GM23338 (cell line): ENCODE measurements at places on chromosomes 11 and 22.

- H3K4me1 ChIP-seq: no peaks in the 10 kb centered on the region
- H3K27ac ChIP-seq: no peak overlapping the region
- no peaks in the 10 kb centered on the region for H3K36me3 ChIP-seq
- H3K27me3 ChIP-seq: no peaks in the 10 kb centered on the region
- H3K4me3 ChIP-seq: no peak overlapping the region
Measured at GRCh38 chr11:58301576-58301975, 33.5 kb upstream of the OR10W1 start.

DNA sequence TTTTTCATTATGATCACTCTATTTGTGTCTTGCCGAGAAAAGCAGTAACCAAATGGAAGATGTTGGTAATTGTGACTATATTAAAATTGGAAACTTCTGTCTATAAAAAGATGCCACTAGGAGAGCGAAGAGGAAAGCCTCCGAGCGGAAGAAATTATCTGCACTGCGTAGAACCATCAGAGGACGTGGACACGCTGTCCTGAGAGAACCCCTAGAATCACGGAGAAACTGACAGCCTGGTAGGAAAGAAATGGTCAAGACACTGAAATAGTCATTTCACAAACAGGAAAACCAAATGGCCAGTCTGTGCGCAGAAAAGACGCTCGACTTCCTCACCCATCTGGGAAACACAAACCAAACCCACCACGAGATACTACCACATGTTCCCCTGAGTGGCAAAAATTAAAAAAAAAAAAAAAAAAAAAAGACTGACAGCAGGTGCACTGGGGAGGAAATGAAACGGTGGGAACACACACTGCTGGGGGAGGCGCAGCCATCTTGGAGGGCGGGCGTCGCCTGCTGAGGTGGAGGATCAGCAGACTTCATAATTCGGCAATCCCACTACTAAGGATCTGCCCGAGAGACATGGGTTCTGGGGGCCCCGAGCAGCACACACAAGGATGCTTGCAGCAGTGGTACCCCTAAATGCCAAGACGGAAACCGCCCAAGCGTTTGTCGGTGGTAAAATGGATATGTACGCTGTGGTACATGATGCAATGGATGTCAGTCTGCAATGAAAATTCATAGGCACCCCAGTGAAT, 21.3 kb downstream of the IFITM10 start:
- no peak for DNase-seq
- no peaks in the 10 kb centered on the region for H3K36me3 ChIP-seq
- H3K27me3 ChIP-seq: no peaks in the 10 kb centered on the region
- no peak overlapping the region for H3K27ac ChIP-seq
- H3K4me1 ChIP-seq: no peaks in the 10 kb centered on the region

GRCh38 chr11:105740164-105740903, 130.5 kb downstream of the GRIA4 start:
- no peaks in the 10 kb centered on the region for H3K27me3 ChIP-seq
- no peak for DNase-seq
- H3K27ac ChIP-seq: no peak overlapping the region
- H3K4me1 ChIP-seq: peaks cover 10% of the 10 kb centered on the region; the same call in 1 of the 2 replicates

DNA sequence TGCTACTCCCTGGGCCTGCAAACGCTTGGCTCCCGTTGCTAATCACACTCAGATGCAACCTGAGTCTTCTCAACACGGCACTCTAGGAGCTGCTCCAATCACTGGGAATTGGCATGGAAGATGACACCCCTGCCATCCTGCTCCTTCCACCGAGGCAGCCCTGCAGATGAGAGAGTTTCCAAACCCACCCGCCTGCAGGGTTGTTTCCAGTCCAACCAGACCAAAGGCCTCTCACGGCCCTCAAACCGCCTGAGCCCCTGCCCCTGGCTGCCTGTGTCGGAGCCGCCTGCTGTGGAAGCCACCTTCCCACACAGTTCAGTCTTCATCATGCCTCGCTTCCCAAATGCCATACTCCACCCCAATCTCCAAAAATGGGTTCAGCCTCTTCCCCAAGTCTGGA, 36.8 kb upstream of the TP53I11 start:
- H3K27me3 ChIP-seq: no peaks in the 10 kb centered on the region
- no peaks in the 10 kb centered on the region; the same call in 1 of the 2 replicates for H3K4me1 ChIP-seq
- H3K27ac ChIP-seq: no peak overlapping the region
- H3K36me3 ChIP-seq: no peaks in the 10 kb centered on the region
- H3K4me3 ChIP-seq: no peak overlapping the region

DNA sequence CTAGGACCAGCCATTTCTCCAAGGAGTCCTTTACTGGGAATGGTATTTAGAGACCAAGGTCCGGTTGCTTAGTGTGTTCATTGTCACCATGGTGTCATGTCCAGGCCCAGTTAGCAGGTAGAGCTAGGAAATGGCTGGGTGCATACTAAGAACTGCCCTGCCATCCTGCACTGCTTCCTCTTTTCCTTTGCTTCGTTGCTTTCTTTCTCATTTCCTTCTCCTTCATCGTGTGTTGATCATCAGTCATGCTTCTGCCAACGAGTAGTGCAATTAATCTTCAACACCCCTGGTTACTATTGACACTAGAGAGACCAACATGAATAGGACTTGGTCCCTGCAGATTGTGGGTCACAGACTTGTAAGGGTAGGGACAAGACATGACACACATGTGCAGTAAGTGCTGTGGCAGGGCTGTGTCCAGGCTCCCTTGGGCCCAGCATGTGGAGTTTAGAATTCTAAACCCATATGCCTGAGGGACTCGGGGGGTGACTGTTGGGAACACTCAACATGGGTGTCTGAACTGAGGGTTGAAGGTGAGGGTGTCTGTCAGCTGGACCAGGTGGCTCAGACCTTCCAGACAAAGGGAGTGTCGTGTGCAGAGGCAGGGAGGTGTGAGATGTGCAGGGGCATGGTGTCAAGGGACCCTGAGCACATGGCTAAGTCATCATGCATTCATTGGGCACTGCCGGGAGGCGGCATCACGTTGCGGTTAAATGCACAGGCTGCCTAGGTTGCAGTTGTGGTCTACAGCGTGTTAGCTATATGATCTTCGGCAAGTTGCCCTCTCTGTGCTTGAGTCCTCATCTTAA, 42.6 kb downstream of the ST14 start:
- no peaks in the 10 kb centered on the region for H3K27me3 ChIP-seq
- H3K4me3 ChIP-seq: no peak overlapping the region
- H3K27ac ChIP-seq: no peak overlapping the region
- H3K4me1 ChIP-seq: no peaks in the 10 kb centered on the region
- no peak for DNase-seq

GRCh38 chr11:110409174-110409573, 20.6 kb upstream of the FDX1 start:
- H3K27ac ChIP-seq: no peak overlapping the region
- DNase-seq: no peak
- no peaks in the 10 kb centered on the region for H3K36me3 ChIP-seq
- no peak overlapping the region for H3K4me3 ChIP-seq
- no peaks in the 10 kb centered on the region for H3K4me1 ChIP-seq
- no peaks in the 10 kb centered on the region for H3K27me3 ChIP-seq

GRCh38 chr11:65633390-65634108, 4.4 kb upstream of the SIPA1 start:
- no peak overlapping the region for H3K4me3 ChIP-seq
- peaks cover 12% of the 10 kb centered on the region; the same call in 1 of the 2 replicates for H3K36me3 ChIP-seq
- peaks cover 13% of the 10 kb centered on the region for H3K4me1 ChIP-seq
- no peaks in the 10 kb centered on the region for H3K27me3 ChIP-seq

GRCh38 chr11:14443638-14444037, 56.0 kb downstream of the COPB1 start:
- no peaks in the 10 kb centered on the region for H3K4me1 ChIP-seq
- H3K36me3 ChIP-seq: no peaks in the 10 kb centered on the region
- no peaks in the 10 kb centered on the region for H3K27me3 ChIP-seq

- no peak overlapping the region for H3K4me3 ChIP-seq
- no peaks in the 10 kb centered on the region for H3K27me3 ChIP-seq
- H3K36me3 ChIP-seq: no peaks in the 10 kb centered on the region
- H3K4me1 ChIP-seq: no peaks in the 10 kb centered on the region
- no peak overlapping the region for H3K27ac ChIP-seq
Measured at GRCh38 chr22:47446821-47447810, 684.7 kb downstream of the TBC1D22A start.

- H3K27ac ChIP-seq: no peak overlapping the region
- H3K4me1 ChIP-seq: no peaks in the 10 kb centered on the region
- no peaks in the 10 kb centered on the region for H3K27me3 ChIP-seq
- H3K36me3 ChIP-seq: no peaks in the 10 kb centered on the region
- no peak for DNase-seq
Measured at GRCh38 chr11:130705670-130706421, 210.4 kb downstream of the SNX19 start.

DNA sequence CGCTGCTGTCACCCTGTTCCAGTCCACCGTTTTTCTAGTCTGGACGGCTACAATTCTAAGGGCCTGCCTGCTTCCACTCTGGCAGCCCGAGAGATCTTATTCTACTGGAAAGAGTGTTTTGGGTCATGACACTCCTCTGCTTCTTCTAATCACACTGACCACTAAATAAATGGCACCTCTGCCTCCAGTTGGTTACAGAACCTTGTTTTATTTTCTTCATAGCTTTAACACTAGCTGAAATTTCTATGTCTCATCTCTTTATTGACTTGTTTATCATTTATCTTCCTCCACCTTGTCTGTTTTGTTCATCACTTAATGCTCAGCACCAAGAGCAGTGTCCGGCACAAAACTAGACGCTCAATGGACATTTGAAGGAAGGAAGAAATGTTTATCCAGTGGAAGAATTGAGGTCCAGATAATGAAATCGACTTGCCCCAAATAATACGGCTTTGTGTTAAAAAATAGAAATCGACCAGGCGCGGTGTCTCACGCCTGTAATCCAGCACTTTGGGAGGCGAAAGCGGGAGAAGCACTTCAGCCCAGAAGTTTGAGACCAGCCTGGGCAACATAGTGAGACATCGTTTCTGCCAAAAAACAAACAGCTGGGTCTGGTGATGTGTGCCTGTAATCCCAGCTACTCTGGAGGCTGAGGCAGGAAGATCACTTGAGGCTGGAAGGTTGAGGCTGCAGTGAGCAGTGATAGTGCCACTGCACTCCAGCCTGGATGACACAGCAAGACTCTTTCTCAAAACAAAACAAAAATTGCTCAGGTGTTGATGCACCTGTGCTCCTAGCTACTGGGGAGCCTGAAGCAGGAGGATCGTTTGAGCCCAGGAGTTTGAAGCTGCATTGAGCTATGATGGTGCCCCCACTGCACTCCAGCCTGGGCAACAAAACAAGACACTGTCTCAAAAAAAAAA, 693 bp upstream of the PRR14L start:
- no peak overlapping the region for H3K27ac ChIP-seq
- H3K27me3 ChIP-seq: no peaks in the 10 kb centered on the region
- H3K36me3 ChIP-seq: no peaks in the 10 kb centered on the region
- no peak for DNase-seq
- H3K4me3 ChIP-seq: peak overlapping the region; percentile 95

DNA sequence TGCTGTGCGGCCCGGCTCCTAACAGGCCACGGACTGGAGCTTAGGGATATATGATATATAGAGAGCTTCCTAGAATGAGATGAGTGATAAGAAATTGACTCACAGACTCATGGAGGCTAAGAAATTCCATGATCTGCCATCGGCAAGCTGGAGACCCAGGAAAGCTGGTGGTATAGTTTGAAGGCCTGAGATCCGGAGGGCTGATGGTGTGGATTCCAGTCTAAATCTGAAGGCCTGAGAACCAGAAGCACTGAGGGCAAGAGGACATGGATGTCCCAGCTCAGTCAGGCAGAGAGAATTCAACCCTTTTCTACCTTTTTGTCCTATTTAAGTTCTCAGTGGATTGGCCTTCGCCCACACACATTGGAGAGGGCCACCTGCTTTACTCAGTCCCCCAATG, 564.8 kb downstream of the TBC1D22A start:
- no peaks in the 10 kb centered on the region for H3K4me1 ChIP-seq
- no peak overlapping the region for H3K4me3 ChIP-seq
- DNase-seq: no peak

GRCh38 chr11:23991165-23991539, 505.7 kb upstream of the LUZP2 start:
- no peak overlapping the region for H3K27ac ChIP-seq
- DNase-seq: no peak
- H3K36me3 ChIP-seq: no peaks in the 10 kb centered on the region
- H3K4me1 ChIP-seq: no peaks in the 10 kb centered on the region

DNA sequence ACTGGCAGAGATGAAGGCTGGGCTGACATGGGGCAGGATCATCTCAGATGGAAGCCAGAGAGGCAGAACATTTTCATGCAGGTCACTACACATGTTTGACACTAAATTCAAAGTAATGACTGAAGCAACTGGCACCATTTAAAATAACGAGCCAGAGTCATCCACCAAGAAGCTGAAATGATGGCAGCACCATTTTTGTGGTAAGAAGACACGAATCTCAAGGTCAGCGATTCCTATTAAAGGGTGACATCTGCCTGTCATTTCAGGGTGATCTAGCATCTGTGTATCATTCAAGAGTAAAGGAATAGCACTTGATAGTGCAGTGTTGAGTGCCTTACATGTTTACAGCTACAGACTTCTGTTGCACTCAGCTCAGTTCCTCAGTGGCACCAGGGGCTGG, 113.4 kb upstream of the C11orf87 start:
- H3K4me3 ChIP-seq: no peak overlapping the region
- no peak for DNase-seq
- H3K27ac ChIP-seq: no peak overlapping the region
- H3K27me3 ChIP-seq: no peaks in the 10 kb centered on the region

GRCh38 chr22:42604403-42604802, 10.3 kb downstream of the POLDIP3 start:
- H3K36me3 ChIP-seq: peaks cover 38% of the 10 kb centered on the region
- no peak overlapping the region for H3K27ac ChIP-seq
- no peaks in the 10 kb centered on the region for H3K27me3 ChIP-seq
- H3K4me1 ChIP-seq: no peaks in the 10 kb centered on the region; the same call in 1 of the 2 replicates

- H3K36me3 ChIP-seq: peaks cover 4% of the 10 kb centered on the region; the same call in 1 of the 2 replicates
- no peak for DNase-seq
- H3K27ac ChIP-seq: no peak overlapping the region
- no peaks in the 10 kb centered on the region for H3K27me3 ChIP-seq
- H3K4me3 ChIP-seq: no peak overlapping the region
- H3K4me1 ChIP-seq: no peaks in the 10 kb centered on the region
Measured at GRCh38 chr11:101215069-101215468, 85.5 kb upstream of the PGR start.

DNA sequence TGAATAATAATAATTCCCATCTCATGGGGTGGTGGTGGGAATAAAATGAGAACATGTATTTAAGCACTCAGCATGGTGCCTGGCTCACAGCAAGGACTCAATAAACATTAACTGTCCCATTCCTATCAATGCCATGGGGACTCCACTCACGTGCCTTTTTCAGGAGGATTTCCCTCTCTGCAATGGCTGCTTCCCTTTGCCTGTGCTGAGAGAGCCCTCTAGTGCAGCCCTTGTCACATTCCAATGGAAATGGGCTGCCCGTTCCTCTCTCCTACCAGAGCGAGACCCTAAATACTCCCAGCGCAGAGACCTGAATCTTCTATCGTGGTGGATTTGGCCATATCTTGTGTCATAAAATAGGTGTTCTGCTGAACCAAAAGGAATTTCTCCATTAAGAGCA, 621.5 kb upstream of the B3GAT1 start:
- H3K27ac ChIP-seq: no peak overlapping the region
- H3K4me1 ChIP-seq: no peaks in the 10 kb centered on the region; the same call in 1 of the 2 replicates
- H3K36me3 ChIP-seq: no peaks in the 10 kb centered on the region
- no peaks in the 10 kb centered on the region for H3K27me3 ChIP-seq
